ENCODE measurements at places on chromosomes 13 and 19. TPM values are rescaled to one million over a fixed set of nuclear protein-coding genes. Genes with fewer than 3 reads are reported as not detected.

Gene ZNF728
- total RNA-seq = 5.7 TPM

Gene LGI4
- total RNA-seq = 8.1 TPM

Gene FFAR2
- total RNA-seq = 0.97 TPM

Gene SBSN
- not detected for total RNA-seq

Gene GPC6
- 1.4 TPM for total RNA-seq

Gene EBPL
- 6.7 TPM for total RNA-seq

Gene STOML3
- total RNA-seq = not detected

Gene LRG1
- 0.43 TPM for total RNA-seq

Gene SLC10A2
- total RNA-seq = not detected

Gene TNNI3
- total RNA-seq = 7,865 TPM

Gene MAP4K1
- 1.5 TPM for total RNA-seq

Gene CAPN12
- 1.7 TPM for total RNA-seq

Gene ZNF541
- 1.2 TPM for total RNA-seq

Gene IGFL3
- total RNA-seq = not detected

Gene ZNF729
- not detected for total RNA-seq

Gene TLE2
- 48.0 TPM for total RNA-seq

Gene SLC8A2
- 0.59 TPM for total RNA-seq

Gene MCEMP1
- 0.54 TPM for total RNA-seq

Gene PPM1N
- total RNA-seq = 0.59 TPM

Gene TMC4
- total RNA-seq = 4.3 TPM

Gene FXYD1
- 613 TPM for total RNA-seq

Gene GRIN2D
- total RNA-seq = 0.70 TPM

Gene CFAP97D2
- not detected for total RNA-seq

Gene APLP1
- total RNA-seq = 39.9 TPM

Gene KBTBD6
- total RNA-seq = 5.1 TPM

Gene SBK3
- 6.7 TPM for total RNA-seq

Gene PRODH2
- not detected for total RNA-seq

Gene NLRP4
- not detected for total RNA-seq

Gene CCNE1
- total RNA-seq = 1.9 TPM

Data from cardiac septum (tissue), 1 donor.